Right ventricle myocardium superior (tissue), 1 donor: ENCODE measurements at places on chromosomes 4 and X. TPM values are rescaled to one million over a fixed set of nuclear protein-coding genes. Genes with fewer than 3 reads are reported as not detected.

DNA sequence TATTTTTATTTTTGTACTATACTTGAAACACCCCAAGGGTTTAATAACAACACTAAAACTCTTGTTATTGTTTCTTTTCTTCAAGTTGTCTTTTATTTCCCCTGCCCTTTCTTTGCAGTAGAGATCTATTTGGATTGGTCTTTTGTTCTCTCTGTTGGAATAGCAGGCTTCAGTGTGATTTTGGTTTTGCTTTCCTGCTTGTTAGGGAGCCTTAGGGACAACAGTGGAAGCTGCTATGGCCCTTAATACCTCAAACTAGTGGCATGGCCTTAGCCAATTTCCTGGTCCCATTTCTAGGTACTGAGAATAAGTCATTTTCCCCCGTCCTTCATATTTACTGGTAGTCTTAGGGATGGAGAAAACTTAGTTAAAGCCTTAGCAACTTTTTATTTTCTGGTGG lies 535.4 kb upstream of the NDST4 start:
- no peak for DNase-seq

- DNase-seq, result no peak
These were observed 105.9 kb downstream of the APBB2 start for GRCh38 chr4:41108481-41108880.

FAM47A gene
- not detected for total RNA-seq

EDA gene
- 11.1 TPM for total RNA-seq

MAGEB2 gene
- not detected for total RNA-seq

DNA sequence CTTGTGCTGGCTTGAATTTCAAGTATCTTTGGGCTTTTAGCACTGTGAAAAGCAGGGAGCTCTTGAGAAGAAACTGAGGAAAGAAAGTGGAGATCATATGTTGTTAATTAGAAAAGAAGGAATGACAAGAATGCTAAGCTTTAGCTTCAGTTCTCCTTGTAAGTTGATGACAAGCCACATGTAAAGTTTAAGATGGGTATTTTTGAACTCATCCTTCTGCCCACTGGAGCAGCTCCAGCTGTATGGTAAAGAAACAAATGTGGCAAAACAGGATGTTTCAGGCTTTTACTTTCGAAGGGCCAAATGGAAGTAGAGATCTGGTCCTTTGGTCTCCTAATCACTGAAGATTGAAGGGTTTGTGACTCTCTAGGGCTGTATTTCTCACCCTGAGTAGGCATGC lies 137.8 kb downstream of the GUCY2F start:
- no peak for DNase-seq

DNA sequence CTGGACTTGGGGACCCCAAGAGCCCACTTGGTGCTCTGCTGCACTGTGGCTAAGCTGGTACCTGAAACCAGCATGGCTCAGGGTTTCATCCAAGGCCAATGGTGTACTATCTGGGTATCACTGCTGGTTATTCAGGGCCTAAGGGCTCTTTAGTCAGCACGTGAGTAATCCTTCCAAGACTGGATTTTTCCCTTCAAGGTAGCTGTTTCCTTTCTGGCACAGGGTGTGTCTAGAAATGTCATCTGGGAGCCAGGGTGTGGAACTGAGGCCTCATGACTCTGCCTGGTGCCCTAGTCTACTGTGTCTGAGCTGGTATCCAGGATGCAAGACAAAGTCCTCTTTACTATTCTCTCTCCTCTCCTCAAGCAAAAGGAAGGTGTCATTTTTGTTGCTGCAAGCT lies 99.0 kb upstream of the QRFPR start:
- no peak for DNase-seq

HAUS7 gene
- 18.6 TPM for total RNA-seq

COL4A6 gene
- total RNA-seq, result 7.4 TPM

PDLIM3 gene
- 208 TPM for total RNA-seq

DNA sequence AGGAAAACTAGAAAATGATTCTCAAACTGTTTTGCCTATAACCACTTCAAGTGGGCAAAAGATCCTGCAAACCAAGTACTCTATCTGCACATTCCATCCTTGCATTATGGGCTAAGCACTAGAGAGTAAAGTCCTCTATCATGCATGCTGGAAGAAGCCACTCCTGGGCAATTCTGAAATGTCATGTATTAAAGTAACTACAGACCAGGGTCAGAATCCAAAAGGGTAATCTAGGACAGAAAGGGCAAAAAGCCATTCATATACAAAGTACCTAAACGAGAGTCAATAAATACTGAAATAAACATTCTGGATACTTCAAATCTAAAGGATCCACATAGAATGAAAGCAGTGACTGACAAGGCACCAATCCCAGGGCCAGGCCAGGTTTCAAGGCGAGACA lies 1.0 kb downstream of the SNX12 start:
- no peak for DNase-seq

DNA sequence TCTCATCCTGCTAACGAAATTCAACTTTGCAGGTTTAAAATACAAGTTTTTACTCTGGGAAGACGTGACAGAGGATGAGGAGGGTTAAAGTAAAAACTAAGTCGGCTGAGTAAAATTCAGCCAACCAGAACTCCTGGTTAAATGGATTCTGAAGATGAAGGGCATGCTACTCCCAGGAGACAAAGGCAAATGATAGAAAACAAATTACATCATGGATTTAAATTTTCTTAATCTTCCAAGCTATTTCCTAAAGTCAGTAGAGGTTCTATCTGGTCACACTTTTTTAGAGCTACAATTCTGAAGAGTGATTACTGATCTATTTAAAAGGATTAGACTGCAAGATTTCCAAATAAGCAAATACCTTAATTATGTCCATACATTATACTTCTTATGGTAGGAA lies 47.9 kb downstream of the ZNF827 start:
- no peak for DNase-seq

GRCh38 chr4:40736910-40737309 lies 12.8 kb upstream of the NSUN7 start:
- DNase-seq, result no peak

DNA sequence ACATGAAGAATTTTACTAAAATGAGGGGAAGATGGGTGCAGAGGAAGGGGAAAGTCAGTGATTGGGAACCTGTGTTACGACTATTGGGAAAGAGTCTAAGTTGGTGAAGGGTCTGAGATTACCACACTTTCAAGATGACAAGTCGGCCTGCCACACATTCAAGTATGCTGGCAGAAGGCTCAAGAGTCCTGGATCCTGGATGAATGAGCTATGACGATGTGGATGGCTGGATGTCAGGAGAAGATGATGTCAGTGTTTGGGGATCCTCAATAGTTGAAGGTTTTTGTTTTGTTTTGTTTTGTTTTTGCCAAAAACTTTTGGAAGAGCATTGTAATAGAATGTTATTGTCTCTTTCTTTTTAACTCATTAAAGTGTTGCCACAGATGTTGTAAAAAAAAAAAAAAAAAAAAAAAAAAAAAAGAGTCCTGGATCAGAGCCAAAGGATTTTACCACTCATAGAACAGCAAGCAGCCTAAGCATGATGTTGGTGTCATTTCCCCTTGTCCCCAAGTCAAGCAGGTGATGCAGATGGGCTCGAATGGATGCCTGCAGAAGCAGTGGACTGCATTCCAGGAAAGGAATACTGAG lies 120.6 kb downstream of the REELD1 start:
- no peak for DNase-seq

DNA sequence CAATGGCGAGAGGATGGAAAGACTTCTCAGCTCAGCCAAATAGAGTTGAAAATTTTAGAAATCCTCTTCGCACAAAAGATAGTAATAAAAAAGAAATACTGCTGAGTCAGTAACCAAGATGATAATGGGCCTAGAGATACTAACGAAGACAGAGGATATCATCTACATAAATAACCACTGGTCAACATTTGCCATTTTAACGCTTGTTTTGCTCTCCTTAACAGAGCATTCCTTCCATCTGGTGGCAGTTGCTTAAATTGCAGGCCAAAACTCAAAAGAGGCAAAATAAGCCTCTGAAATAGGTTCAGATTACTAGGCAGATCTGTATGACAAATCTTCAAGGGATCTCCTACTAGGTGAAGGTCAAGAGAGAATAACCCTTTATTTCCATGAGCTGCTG lies 51.7 kb upstream of the MCF2 start:
- DNase-seq, result no peak

DNA sequence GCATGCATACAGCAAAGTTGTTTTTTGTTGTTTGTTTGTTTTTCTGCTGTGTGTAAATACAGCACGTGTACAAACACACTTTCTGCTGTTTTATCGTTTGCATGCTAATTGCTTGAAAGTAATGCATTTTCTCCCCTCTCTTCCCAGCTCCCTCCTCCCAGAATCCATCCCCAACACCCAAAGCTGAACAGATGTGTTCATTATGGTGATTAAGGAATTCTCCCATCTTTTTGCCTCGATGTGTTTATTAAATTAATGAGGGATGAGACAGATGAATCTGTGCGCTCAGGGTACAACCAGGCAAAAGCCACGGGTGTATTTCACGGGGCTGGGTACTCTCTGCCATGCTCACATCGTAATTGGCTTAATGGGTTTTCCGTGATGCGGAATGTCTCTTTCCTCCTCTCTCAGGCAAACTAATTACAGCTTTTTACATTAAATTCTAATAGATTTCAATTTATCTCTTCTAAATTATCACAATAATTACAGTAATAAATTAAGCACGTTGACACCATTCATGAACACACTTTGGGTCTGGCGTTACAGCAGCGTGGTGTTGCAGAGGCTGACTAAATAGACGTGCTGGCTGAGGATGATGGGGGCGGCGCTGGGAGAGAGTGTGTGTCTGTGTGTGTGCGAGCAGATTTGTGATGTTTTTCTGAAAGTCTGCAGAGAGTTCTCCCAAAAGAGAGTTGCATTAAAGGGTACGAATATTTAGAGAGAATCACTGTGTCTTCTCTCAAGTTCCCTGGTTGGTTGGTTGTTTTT lies 117.7 kb downstream of the CRLF2 start:
- DNase-seq, result no peak

DNA sequence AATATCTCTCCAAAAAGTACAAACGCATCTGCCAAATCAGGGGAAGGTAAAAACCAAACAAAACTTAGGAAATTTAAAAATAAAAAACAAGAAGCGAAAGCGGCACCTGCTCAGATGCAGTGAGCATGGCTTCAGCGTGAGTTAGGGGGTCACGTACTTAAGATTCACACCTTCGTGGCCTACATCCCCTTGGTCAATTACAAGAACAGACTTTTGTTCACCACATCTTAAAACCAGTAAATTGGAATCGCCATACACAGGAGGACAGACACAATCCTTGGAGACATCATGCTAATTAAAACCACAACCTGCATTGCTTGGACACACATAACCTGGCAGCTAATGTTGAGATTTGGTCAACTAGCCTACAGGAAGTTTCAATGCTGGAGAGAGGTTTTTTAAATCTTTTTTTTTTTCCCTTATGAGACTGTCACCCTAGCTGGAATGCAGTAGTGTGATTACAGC lies 12.5 kb upstream of the SEL1L3 start:
- DNase-seq, result no peak

GRCh38 chr4:2103843-2104547 lies 44.9 kb downstream of the NAT8L start:
- no peak for DNase-seq

ASB9 gene
- 0.70 TPM for total RNA-seq

TRAM1L1 gene
- total RNA-seq, result 0.56 TPM

TNMD gene
- total RNA-seq, result 0.16 TPM

GRCh38 chrX:149527705-149528104 lies 13.1 kb upstream of the EOLA1 start:
- no peak for DNase-seq

DNA sequence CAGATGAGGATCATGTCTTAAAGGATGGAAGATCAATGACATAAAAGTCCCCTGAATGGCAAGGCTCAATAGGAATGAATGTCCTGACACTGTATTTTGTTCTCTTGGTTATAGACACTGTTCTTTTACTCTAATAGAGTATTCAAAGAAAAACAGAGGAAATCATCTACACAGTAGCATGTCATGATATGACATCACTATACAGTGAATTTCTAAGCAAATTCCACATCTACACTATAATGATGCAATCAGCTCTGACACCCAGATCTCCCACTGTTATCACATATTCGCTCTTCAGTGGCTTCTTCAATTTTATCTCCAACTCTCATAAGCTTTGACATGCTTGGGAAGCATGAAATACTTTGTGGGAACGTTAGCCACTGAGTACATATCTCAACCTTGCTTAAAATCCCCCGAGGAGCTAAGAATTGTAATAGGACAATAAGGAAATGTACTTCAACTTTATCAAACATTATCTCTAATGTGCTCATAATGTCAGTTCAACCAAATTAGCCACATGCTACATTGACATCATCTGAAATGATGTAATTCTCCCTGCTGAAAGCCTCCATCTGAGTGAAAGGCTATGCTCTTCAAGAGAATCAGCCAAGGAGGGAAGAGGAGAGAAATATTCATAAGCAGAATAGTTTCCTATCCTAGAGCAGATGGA lies 139.6 kb upstream of the PTCHD1 start:
- no peak for DNase-seq

DNA sequence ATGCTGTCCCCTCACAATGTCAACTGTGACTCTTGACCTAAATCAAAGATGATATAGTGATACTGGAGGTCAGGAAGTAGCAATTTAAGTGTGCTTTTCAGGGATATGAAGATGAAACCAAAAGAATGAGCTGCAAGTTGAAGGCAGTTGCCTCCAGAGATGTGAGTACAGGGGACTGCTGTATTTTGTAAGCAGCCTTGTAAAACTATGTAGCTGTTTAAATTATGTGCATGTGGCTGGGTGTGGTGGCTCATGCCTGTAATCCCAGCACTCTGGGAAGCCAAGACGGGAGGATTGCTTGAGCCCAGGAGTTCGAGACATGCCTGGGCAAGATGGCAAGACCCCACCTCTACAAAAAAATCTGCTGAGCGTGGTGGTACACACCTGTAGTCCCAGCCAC lies 15.1 kb upstream of the TNIP2 start:
- DNase-seq, result no peak
